ENCODE measurements at places on chromosomes 1 and 21.
A peak's percentile ranks its signal among the peaks of the same experiment; 100 is the strongest.

DNA sequence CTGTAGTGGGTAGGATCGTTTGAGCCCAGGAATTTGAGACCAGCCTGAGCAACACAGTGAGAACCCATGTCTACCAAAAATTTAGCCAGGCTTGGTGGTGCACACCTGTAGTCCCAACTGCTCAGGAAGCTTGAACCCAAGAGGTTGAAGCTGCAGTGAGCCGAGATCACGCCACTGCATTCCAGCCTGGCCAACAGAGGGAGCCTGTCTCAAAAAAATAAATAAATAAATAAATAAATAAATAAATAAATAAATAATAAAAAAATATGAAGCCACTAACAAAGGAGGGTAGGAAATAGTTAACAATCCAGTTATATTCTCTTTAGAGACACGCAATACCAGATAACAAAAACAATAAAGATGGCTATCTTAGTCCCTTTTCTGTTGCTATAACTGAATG lies 11.9 kb upstream of the CBR3 start:
- DNase-seq, result no peak

- DNase-seq, result no peak
Observed at GRCh38 chr1:115144176-115144575, 54.9 kb upstream of the TSPAN2 start.

DNA sequence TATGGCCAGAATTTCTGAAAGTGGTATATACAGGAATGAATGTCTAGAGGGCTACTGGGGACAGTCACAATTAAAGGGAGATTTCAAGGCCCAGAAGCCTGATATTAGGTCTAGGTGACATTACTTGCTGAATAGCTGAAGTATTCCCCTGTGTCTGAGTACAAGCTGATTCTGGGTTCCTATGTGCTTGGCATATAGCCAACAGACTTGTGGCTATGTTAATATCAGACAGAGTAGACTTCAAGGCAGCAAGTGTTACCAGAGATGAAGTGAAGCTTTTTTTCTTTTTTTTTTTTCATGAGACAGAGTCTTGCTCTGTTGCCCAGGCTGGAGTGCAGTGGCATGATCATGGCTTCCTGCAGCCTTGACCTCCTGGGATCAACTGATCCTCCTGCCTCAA lies 8.3 kb downstream of the TTC4 start:
- no peak for DNase-seq

- DNase-seq, result no peak
Observed at GRCh38 chr1:53026254-53026653, 35.8 kb upstream of the PODN start.

- DNase-seq, result no peak
Observed at GRCh38 chr21:37642493-37642892, 273.8 kb downstream of the KCNJ6 start.

- peak; percentile 33 for DNase-seq
Observed at GRCh38 chr1:15849775-15850324, 2.3 kb downstream of the SPEN start.

GRCh38 chr1:216809649-216810048 lies 86.4 kb upstream of the ESRRG start:
- DNase-seq, result no peak

GRCh38 chr1:212920896-212921295 lies 29.4 kb upstream of the VASH2 start:
- no peak for DNase-seq

GRCh38 chr1:29331729-29332128 lies 95.4 kb downstream of the PTPRU start:
- DNase-seq, result no peak

DNA sequence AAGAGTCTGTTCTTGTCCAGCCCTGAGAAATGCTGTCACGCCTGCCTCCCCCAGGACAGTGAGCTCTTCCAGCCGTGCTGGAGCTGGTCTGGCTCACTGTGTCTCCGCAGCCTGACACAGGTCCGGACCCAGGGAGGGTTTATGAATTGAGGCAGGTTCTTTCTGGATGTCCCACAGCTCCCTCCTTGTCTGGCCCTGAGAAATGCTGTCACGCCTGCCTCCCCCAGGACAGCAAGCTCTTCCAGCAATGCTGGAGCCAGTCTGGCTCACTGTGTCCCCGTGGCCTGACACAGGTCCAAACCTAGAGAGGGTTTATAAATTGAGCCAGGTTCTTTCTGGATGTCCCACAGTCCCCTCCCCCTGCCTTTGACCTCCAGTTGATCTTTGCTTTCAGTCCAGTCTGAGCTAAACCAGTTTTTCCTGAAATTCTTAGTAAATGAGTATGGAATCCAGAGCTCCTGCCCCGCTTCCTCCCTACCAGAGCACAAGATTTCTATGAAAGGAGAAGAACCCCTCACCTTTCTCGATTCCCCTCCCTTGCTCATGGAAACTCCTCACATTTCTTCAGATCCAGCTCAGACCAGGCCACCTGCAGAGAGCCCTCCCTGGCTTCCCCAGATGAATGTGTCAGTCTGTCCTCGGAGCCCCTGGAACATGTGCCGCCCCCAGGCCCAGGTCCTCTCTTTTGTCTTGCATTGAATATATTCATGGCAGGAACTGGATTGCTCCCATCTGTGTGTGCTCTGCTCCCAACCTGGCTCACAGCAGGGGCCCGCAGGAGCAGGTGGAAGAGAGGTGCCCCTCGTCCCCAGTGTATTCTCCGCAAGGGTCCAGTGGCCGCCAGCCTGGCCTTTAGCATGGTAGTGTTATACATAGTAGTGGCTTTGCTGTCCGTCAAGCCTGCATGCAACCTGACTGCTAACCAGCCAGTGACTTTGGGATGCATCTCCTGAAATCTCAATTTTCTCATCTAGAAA lies 116.3 kb downstream of the EPHB2 start:
- DNase-seq, result no peak
